Mesenchymal stem cell (in vitro differentiated cells and primary cell): ENCODE measurements at places on chromosomes 7 and 10.

- no peak for DNase-seq
These were observed 233.8 kb downstream of the SORCS1 start for GRCh38 chr10:106930751-106931150.

DNA sequence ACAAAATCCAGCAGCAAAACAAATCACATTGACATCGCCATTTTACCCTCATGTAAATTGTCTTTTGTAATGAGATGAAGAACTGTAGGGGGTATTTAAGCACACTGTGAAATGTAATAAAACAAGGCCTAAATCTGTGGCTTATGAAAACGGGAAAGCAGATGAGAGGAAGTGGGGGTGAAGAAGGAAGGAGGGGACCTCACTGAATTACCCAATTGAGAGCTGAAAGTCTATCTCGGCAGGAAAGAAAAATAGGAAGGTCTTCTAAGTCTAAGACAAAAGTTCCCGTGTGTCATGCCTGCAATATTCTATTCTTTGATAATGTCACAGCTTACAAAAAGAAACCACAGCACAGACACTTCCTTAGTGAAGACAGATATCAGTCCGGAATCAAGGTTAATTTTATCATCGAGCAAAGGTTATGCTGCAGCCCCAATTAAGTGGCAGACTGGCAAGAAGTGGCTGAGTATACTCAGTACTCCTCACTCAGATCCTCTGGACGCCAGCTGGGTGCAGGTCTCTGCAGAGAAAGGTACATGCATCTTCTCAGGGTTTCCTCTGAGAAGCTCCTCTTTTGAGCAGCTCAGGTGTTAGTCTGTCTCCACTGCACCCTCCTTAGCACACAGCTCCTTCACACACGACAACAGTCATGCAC, 239.7 kb downstream of the FANK1 start:
- no peak for DNase-seq

- DNase-seq, result no peak
These were observed 179.9 kb downstream of the MGMT start for GRCh38 chr10:129646973-129647372.

DNA sequence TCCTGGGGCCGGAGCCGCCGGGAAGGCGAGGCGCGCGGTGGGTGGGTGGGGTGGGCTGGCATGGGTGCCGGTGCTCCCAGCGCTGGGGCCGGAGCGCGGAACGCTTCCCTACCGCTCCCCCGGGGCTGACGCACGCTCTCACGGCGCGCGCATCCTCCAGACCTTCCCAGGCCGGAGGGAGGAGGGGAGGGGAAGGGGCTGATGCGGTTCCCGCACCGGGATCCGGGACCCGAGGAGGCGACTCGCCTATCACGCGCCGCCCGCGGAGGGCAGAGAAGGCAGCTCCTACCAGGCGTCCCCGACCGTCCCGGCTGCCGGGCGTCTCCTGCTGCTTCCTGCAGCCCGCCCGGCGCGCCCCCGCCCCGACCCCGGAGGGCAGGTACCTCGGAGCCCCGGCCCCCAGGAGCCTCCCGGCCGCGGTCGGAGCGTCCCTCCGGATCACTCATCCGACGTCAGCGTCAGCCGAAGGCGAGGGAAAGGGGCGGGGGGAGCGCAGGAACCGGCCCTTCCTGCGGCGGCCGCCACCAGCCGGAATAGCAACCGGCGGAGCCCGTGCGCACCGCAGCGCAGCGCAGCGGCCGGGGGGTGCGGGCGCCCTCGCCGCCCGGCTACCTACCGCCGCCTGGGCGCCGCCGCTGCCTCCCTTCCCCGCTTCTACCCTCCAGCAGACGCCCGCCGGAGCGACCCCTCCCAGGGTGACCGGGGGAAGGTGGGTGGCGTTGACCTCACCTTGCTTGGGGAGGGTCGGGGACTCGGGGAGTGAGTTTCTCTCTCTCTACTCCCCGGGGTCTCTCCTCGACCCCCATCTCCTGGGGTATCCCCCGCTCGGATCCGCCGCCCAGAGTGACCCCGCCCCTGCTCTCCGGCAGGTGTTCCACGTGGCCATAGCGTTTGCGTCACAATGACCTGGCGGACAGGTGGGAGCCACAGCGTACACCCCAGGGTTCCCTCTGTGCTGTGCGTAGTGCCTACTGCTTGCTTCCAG, at the start of gene ICA1:
ICA1 (minus strand) TSS at position 457 of the 985 bp plus-strand sequence. CDS start 26,241 bp downstream, outside the sequence.
- DNase-seq, result peak; percentile 51

DNA sequence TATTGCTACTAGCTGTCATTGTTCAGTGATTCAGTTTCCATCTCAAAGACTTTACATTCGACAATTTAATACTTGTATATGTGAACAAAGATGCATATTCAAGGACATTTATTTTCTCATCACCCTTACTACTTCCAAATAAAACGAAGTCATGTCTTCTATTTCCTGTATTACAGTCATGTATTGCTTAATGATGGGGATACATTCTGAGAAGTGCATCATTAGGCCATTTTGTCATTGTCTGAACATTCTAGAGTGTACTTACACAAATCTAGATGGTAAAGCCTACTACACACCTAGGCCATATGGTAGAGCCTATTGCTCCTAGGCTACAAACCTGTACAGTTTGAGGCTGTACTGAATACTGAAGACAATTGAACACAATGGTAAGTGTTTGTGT, 6.5 kb downstream of the C10orf95 start:
- no peak for DNase-seq

DNA sequence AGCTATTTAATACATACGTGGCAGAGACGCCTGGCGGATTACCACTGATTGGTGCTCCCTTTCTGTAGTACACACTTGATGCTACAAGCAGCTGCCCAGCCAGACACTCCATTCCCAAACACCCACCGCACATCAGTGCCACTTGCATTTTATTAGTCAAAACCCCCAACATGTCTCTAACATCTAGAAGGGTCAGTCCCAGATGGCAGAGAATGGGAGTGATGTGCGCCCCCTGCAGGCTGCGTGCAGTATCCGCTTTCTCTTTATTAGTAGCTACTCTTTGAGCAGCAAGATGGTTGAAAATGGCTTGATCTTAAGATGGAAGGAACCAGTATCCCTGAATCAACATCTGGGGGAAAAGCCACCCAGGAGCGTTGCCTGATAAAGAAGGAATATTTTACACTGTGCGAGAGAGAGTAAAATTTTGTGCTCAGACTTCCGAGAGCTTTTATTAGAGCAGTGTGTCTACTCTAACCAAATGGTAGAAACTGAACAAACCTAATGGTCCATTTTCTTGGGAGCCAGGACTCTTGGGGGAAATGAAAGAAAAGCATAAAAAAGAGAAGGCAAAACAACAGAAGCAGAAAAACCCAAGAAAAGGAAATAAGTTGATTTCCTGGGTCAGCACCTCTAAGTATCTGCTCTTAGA, 78.3 kb downstream of the ST8SIA6 start:
- peak; percentile 6 for DNase-seq

DNA sequence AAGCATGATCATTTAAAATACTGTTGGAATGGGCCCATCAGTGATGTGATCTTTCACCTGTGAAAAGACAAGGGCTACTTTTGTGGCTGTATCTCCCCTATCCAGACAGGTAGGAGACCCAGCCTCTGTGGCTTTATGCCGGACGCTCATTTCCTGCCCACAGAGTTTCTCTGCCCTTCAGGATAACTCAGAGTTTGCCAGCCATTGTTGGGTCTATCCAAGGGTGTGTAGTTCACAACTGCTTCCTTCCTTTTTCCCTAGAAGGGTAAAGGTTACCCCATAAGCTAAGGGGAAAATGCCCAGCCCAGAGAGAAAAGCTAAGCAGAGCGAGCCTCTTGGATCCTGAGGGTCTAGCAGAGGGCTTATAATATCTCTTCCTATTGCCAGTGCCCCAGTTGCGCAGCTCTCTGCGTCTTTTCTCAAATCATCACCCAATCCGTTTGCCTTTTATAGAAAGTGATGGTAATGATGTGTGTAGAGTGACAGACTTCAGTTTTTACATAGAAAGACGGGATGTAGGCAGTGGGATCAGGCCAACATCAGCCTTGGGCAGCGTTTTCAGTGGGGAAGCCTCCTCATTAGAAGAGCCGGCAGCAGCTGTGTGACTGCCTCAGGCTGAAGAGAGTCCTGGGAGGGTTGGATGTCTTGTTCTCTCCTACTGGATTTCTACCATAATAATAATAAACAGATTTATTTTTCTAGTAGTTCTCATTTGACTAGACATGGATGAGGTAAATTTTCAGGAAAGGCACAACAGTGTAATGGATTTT, 80.5 kb downstream of the MET start:
- DNase-seq, result no peak

DNA sequence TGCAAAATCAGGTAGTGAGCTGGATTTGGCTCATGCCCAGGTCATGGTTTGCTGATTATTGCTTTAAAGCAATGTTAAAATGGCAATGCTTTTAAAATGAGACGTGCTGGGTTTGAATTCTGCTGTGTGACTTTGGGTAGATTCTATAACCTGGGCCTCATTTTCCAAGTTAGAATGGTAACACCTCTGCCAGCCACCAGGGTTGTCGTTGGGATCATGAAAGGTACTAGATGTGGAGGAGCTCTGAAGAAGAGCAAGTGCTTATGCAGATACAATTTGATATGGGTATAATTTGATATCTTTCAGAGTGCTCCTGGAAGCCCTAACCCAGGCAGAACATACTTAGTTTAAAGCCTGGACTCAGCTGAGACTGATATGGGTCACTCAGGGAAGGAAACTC, 60.0 kb downstream of the EVX1 start:
- DNase-seq, result no peak

DNA sequence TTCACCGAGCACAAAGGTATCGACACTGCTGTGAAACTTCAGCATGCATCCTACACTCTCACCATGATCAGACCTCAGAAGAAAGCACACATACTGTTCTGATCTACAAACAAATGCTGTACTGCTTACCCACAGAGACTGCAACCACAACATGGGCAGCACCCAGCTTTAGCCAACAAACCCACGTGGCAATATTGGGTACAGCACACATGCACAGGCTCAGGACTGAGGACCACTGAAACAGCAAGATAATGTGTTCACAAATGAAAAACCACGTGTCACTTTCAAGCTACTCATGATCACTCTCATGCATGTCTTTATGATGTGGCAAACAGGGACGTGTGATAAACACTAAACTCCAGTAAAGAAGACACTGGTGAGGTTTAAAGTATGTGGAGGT, 119.3 kb upstream of the PTN start:
- DNase-seq, result no peak

DNA sequence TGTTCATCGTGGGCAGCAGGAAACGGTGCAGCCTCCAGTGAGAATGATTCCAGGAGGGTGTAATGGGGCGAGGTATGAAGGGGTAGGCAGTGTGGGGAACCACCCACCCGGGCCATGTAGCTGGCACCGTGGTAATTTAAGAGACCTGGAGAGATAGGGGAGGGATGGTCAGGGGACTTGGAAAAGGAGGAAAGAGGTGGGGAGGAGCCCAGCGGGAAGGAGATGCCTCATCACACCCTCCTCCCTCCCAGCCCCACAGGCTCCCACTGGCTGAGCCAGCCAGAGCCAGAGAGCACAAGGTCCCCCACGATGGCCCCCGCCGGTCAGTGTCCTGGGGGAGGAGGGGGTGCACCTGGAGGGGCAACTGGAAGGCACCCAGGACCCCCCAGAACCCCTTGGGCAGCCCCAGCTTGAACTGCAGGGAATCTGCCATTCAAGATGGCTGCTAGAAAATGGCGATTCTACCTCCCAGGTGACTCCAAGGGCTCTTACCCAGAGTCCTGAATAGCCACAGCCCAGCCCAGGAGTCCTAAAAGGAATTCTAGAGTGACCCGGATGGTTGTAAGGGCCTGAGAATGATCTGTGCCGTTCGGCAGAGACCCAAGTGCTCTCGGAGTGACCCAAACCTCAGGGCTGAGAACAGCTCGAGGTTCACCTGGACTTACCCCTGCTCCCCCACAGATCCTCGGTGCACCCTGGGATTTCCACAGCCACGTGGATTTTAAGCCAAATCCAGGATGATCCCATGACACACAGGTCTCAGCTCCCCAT, 28.8 kb downstream of the CALML3 start:
- DNase-seq, result no peak

DNA sequence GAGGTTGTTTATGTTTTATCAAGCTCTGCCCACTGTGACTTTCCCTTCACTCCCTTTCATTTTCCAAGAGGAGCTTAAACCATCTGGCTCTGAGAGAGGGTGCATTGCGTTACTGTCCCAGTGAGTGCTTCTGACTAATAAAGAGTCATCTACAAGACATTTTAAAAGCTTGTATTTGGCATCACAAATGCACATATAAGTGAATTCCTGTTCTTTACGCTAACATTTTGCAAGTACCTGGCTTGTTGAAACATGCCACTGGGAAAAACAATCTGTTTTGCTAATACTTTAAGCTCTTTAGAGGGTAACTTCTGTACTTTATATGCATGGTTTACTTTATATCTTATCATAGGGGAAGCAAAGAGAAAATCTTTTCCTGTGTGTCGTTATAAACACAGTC, 534.6 kb upstream of the POM121L12 start:
- peak; percentile 80 for DNase-seq

DNA sequence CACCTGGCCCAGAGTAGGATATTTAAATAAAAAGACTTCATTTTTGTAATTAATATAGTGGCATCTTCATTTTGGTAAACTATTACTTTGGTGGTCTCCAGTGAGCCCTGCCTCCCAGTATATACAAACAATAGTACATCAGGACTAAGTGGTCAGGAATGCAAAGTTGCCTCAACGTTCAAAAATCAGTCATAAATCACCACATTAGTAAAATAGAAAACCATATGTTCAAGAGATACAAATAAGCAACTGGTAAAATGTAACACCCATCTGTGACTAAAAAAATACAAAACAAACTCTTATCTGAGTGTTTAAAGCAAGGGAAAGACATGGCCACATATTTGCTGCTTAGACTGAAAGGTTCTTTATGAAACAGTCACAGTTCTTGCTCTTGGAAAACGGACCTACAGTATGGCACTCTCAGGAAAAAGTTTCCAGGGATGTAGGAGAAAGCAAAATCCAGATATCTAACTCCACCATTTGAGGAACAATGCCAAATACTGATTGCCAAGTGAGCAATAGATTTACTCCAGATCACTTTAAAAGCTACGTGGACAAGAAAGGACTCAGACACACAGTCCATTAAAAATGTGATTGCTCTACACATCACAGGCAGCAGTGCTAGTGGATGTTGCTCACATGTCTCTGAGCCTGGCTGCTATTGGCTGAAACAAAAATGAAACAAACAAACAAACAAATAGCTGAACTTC, 15.1 kb upstream of the RHOBTB1 start:
- DNase-seq, result peak; percentile 73

- no peak for DNase-seq
These were observed 17.6 kb downstream of the EVX1 start for GRCh38 chr7:27260211-27260610.

GRCh38 chr10:59314268-59314667, 48.1 kb downstream of the FAM13C start:
- DNase-seq, result no peak

- no peak for DNase-seq
These were observed 137.6 kb upstream of the HABP2 start for GRCh38 chr10:113415246-113415645.

GRCh38 chr10:615583-616152, 73.8 kb downstream of the DIP2C start:
- peak; percentile 96 for DNase-seq

- DNase-seq, result peak; percentile 83
These were observed 105.3 kb downstream of the PLXDC2 start for GRCh38 chr10:19921300-19922140.

- DNase-seq, result no peak
These were observed 82.0 kb downstream of the GLRX3 start for GRCh38 chr10:130218181-130218641.

- peak; percentile 40 for DNase-seq
These were observed 33.2 kb downstream of the GNAT3 start for GRCh38 chr7:80478683-80479082.
